Anterior cingulate cortex (tissue), 58 donors: ENCODE measurements at places on chromosomes 7 and 10.

- no peak for DNase-seq
Measured at GRCh38 chr7:158903897-158904541, 47.7 kb downstream of the DYNC2I1 start.

DNA sequence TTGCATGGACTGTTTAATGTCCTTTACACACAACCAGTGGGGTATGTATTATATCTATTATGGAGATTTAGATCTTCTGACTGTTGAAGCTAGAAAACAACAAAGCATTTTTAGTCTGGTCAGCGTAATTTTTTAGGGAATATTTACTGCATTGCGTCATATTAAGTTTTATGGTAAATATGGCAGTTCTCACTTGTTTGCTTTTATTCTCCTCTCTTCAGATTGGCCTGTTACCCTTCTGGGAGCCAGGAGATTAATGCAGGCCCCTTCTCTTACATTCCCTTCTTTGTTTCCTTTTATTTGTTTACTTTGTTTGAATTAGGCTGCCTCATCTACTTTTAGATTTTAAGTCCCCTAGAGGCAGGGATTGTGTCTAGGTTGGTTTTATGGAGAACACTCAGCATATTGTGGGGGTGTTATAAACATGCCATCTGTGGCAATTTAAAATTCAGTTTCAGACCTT lies 13.8 kb downstream of the UBE2D1 start:
- no peak for DNase-seq

DNA sequence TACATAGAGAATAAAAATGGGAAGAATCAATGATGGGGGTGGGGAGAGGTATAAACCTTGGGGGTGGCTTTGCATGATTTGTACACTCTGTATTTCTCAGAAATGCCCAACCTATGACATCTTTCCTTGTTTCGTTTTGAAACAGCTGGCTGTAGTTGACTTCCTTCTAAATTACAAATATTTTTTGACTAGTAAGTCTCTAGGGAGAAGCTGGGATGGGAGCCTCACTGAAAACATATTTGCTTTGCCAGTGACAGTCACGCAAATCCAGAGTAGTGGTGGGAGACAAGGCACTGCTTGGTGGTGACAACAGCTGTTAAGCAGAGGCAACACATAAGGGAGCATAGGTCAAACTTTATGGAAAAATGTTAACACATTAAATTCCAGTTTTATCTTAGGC lies 440.5 kb downstream of the SEMA3D start:
- DNase-seq, result no peak

DNA sequence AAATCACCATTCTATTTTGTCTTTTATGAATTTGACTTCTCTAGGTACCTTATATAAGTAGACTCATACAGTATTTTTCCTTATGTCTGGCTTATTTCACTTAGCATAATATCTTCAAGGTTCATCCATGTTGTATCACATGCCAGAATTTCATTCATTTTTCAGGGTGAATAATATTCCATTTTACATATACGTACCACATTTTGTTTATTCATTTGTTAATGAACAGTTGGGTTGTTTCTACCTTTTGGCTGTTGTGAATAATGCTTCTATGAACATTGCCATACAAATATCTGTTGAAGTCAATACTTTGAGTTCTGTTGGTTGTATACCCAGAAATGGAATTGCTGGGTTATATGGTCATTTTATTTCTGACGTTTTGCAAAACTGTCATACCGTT lies 20.7 kb downstream of the AHCYL2 start:
- DNase-seq, result no peak

DNA sequence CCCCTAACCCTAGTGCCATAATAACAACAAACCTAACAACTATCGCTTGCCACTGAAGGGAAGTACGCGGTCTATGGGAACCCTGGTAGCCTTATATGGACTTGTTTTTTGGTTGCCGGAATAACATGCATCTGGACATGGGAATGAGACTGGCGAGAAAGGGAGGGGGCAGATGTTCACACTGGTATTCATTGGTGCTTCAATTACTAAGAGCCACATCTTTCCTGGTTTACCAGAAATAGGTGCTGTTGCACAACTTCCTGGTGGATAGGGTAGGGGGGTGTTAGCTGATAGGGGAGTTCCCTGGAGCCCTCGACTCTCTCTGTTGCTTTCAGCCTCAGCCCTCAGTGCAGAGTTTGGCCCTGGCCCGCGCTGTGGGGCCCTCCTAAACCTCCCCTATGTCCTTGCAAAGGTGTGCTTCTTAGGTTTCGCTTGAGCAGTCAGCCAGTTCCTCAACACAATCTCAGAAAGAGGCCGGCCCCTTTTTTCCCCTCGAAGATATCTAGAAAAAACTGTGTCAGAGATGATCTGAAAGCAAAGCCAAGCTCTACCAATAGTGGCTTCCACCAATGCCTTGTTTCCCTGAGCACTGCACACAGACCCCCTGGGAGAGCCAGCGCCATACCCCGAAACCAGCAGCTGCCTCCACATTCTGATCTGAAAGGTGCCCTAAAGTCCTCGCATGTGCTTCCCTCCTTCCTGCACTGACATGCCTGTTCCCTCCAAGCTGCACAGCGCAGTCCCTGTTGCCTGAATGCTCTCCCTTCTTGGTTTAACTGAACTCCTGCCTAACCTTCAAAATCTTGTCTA lies 13.5 kb downstream of the TBXAS1 start:
- no peak for DNase-seq

DNA sequence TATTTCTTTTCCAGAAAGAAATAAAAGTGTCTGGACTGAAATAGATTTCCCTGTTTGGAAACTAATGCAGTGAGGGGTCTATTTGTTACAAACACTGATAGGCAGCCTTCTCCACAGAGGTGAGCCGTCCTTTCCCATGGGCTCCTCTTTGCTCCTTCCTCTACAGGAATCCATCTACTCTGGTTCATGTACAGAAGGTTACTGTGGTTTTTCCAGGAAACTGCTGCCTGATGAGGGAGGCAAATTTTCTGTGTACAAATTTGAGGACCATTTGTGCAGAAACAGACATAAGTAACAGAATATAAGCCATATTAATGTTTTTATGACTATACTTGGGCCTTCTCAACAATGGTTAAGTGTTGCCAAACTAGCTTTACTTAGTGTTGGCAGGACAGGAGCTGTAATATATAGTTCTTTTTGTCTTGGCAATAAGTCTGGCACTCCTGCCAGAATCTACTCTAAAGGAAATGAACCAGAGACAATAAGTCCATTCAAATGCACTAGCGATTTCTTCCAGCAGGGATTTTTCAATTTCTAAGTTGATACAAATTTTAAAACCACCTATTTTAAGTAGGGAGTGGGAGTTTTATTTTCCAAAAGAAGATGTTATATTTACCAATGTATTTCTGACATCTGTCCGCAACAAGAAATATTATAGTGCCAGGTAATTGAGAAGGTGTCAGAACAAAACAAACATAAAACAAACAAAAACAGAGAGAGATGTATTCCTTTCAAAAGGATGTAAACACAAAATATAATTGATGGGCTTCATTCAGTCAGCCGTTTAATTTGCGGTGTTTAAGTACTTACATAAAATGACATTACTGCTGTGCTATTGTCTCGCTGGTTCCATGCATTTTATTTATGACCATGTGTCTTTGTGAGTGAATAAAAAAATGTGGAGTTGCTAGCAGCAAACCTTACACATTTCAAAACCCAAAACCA lies 91.0 kb upstream of the NFE2L3 start:
- DNase-seq, result no peak

DNA sequence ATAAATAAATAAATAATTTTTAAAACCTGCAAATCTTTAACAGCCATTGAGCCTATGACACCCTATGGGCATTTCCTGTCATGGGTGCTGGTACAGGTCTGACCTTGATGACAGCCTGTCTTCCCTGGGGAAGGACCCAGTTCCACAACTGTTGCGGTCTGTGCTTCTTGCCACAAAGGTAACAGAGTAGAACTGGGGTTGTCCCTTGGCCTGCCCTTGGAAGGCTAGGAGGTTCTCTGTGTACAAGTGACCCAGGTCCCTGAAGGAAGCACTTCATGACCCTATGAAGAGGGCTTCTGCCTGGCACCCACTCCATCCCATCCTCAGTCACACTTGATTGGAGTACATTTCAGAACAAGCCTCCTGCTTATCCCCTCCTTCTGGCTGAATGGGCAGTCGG lies 66.9 kb downstream of the OGDH start:
- no peak for DNase-seq

DNA sequence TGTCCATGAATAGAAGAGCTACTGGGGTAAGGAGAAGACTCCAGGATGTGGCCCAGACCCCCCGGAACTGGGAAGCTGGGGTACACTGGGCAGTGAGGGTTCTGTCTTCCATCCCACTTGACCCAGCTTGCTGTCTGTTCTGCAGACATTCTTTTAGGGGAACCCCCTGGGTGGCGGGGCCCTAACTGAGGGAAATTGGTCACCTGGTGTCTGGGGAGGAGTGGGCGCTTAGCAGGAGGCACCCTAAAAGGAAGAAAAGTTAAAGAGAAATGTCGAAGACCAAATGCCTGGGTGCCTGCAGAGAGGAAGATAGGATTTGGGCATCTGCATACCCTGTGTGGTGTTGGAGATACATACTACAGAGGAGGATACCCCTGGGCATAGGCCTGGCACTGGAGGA lies 1.0 kb downstream of the AP1S1 start:
- DNase-seq, result no peak

GRCh38 chr7:78967046-78967445 lies 486.4 kb downstream of the MAGI2 start:
- DNase-seq, result no peak

DNA sequence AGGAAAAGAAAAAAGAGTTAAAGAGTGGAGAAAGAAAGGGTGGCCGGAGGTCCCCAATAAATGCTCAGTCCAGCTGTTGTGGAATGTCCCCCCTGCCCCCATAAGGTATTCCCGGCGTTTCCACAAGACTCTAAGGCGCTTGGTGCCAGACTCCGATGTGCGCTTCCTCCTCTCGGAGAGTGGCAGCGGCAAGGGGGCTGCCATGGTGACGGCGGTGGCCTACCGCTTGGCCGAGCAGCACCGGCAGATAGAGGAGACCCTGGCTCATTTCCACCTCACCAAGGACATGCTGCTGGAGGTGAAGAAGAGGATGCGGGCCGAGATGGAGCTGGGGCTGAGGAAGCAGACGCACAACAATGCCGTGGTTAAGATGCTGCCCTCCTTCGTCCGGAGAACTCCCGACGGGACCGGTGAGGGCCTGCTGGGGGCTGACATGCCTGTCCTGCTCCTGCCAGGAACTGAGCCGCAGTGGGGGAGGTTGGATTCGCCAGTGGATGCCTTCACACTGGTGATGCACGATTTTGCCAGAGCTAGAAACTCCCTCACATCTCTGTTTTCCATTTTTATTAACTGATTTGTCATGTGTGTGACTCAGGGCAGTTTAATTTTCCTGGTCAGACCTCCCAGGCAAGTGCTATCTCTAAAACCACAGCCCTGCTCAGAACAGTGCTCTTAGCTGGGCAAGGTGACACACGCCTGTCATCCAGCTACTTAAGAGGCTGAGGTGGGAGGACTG lies 34.2 kb downstream of the TACR2 start:
- DNase-seq, result no peak

DNA sequence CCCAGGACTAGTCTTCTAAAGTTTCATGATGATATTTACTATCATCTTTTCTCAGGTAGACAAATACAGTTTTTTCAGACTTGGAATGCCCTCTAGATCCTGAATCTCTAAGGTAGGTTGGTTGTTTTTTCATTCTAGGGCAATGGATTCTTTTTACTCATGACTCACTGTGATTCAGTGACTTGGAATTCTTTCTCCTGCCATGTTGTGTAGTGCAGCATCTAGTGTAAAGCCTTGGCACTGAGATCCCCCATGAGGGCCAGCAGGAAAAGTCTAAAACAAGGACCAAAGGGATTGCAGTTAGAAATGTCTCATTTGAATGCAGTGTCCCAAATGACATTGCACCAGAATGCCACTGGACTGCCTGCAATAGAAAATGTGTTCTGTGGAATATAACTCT lies 430.4 kb downstream of the NEBL start:
- no peak for DNase-seq

DNA sequence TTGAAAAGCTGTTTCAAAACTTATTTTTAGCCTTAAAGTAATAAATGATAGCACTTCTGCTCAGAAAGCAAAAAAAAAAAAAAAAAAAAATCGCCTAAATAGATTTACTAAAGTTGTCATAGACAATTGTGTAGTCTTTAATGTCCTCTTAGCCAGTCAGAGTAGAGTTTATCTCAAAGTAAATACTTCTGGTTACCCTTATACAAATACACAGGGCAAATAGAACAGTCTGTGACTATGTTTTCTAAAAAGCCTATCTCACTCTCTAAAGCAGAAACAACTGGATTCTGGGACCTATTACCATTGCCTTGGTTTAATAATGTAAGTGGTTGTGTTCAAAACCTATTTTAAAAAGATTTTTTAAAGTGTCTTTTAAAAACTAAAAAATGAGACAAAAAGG lies 156.2 kb upstream of the THSD7A start:
- no peak for DNase-seq

- DNase-seq, result no peak
Measured at GRCh38 chr10:71010730-71011129, 122.4 kb upstream of the PCBD1 start.

DNA sequence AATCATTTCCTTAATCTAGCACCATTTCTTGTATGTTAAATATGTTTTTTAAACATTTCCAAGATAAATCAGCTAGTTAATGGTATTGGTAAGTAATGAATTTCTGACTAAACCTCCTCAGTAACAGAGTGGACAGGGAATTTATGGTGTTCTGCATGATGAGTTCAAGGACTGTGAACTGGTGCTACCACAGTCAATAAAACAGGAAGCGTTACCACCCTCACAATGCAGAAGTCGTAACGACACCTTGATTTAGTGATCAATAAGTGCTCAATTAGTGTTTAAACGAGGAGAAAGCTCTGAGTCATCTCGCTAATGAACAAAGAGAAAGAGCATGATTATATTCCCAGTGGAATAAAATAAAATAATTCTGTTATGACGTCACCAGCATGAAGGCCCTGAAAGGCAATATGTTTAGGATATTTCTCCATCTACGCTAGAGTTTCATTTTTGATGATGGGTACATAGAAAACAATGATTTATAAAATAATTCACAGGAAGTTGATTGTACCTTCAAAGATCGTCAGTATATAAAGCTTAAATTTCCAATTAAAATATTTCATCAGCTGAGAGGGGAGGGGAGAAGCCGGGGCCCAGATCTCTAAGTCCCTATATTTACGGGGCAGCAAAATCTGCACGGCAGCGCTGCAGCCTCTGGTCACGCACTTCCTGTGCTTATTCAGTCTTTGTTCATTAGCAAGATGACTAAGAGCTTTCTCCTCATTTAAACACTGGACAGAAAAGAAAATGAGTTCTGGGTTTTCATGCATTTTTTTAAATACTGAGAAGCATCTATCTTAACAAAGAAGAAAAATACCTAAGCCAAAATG lies 400.5 kb downstream of the PTPRN2 start:
- DNase-seq, result no peak

DNA sequence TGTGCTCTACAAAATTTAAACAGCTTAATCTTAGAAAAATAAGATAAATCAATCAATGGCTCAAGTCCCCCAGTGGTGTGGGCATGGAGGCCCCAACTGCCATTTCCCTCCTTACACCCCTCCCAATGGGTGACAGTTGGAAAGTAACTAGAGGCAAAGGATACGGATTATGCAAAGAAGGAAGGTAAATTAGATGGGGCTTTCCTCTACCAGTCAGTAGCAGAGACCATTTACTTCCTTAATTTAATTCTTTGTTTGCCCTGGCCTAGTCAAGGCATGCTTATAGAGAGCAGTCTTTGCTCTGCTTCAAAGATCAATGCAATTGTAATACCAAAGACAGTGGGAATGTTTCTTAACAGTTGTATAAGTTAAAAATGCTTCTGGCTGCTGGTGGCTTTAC lies 63.3 kb upstream of the PAPSS2 start:
- DNase-seq, result no peak

- DNase-seq, result no peak
Measured at GRCh38 chr7:108201766-108202165, 71.6 kb upstream of the LAMB4 start.

- no peak for DNase-seq
Measured at GRCh38 chr10:74179111-74179710, 28.2 kb downstream of the ADK start.
